ENCODE measurements at places on chromosomes 4 and X. TPM values are rescaled to one million over a fixed set of nuclear protein-coding genes. Genes with fewer than 3 reads are reported as not detected.
A peak's percentile ranks its signal among the peaks of the same experiment; 100 is the strongest.

The ZFP92 gene
- 0.38 TPM for total RNA-seq

GRCh38 chr4:37236165-37236564, 8.4 kb upstream of the NWD2 start:
- no peak for DNase-seq

The CLCN5 gene
- 18.9 TPM for total RNA-seq

- DNase-seq, result no peak
These were observed 460.9 kb downstream of the GABRG1 start for GRCh38 chr4:45663003-45663402.

DNA sequence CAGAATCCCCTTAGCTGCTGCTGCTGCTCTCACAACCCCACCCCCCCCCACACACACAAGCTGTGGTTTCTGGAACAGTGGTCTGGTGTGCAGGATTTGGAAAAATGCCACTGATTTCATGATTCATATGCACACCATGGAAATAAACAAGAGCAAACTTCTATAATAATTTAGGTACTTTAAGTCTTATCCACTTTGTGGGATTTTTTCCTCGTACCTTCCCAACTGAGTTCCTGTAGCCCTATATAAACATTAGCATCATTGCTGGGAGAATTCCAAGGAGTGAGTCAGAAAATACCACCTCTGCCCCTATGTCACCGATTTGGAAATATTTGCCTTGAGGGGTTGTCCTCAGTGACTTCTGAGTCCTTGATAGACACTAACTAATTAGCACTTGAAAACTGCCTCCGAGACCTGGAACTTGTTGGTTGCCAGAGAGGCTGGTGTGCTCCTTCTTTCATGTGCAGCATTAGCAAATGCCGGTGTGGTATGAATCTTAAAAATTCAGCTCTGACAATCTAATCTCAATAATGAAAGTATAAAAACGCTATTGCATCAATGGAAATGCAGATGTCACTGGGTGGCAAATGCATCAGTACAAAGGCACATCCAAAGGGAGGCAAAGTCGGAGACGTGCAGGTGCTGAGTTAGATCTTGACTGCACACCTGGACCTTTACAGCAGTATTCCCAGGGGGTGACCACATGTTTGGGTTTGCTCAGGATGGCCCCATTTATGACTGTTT, 61.8 kb downstream of the CPE start:
- peak; percentile 55 for DNase-seq

DNA sequence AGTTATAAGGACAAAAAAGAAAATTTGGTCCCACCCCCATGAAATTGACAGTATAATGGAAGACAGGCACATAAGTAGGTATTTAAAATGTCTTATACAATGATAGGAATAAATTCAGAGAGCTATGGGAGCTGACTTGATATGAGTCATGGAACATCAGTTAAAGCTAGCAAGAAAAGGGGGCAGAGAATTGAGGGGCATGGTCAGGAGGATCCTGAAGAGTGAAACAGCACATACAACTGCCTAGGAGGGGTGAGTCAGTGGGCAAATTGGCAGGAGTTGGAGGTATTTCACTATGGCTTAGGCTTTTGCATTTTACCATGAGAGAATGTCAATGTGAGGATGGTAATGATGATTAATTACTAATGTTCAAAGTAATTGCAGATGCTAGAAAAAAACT, 95.4 kb upstream of the BANK1 start:
- no peak for DNase-seq

DNA sequence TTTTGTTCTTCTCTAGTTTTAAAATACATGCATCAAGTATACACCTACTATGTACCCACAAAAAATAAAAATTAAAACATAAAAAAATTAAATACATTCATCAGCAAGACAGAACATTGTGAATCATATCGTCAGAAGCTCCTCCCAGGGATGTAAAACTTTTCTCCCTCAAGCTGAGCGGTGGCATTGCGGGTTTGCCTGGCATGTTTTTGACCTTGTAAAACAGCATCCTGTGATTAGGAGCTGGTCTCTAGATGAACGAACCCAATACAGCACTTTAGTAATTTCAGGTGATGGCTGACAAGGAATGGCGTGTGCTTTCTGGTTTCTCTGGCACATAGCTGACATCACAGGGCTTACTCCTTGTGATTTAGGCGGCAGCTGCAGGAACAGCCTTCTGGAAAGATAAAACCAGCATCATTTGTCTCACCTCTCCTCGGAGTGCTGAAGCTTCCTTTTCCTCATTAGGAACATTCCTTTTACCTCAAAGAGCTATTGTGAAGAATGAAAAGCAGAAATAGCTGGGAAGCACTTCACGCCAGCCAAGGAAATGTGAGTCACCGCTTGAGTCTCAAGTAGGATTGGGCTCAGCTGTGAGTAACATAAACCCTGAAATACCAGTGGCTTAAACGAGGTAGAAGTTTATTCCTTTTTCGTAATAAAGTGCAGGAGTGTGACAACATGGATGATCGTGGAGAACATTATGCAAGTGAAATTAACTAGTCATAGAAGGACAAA, 44.3 kb downstream of the NYX start:
- DNase-seq, result peak; percentile 75

DNA sequence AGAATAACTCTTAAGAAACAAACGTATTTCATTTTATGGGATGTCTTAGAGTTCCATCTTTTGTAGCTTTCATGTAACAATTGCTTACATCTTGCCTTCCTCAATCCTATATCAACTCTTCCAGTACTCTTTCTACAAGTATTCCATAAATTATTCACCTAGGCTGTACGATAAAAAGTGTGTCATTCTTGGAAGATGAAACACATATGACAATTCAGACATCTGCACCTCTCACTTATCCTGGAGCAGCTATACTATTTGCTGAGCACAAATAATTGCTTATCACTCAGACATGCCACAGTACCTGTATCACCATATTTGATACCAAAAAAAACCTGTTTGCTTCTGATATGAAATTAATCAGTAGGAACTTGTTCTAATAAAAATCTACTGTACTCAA, 1.0 kb downstream of the POF1B start:
- no peak for DNase-seq

- no peak for DNase-seq
These were observed 88.3 kb downstream of the SHROOM2 start for GRCh38 chrX:9874483-9874882.

- no peak for DNase-seq
These were observed 19.2 kb downstream of the CC2D2A start for GRCh38 chr4:15488658-15489470.

DNA sequence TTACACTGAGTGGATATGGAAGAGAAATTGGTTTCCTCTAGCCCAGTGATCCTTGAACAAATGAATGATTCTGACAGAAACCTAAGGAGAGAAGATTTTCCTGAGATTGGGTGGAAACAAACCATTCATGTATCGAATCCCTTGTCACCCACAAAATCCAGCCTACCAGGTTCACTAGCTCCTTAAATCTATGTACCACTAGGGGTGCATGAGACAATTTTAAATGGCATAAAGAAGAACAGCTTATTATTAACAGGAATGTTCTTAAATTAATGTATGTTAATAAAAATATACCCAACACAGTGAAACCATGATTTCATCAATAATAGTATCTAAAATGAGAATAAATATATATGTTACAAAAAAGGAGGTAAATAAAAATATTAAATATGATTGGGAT, 118.4 kb upstream of the LNX1 start:
- no peak for DNase-seq

The BTK gene
- total RNA-seq, result 2.3 TPM
